ENCODE measurements at places on chromosomes 6 and 20.

DNA sequence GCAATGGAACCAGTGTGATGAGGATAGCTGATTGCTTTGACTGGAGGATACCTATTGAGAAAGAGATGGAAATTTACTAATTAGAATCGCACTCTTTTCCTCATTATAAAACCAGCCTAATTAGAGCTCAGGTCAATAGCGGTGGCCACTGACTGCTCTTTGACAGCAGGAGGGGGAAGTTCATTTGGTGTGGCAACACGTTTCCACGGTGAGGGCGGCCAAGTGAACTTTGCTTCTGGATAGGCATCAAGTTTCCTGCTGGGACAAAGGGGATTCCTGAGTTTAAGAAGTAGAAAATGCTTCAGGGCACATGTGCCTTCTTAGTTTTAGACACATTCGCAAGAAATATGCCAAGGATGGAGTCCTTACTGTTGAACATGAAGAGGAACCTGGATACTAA is 145.3 kb upstream of the NRN1 start:
- DNase-seq: no peak

GRCh38 chr6:169230946-169231789 is 22.5 kb downstream of the THBS2 start:
- no peak for DNase-seq

GRCh38 chr6:35445691-35446090 is 6.4 kb upstream of the FANCE start:
- DNase-seq: no peak

DNA sequence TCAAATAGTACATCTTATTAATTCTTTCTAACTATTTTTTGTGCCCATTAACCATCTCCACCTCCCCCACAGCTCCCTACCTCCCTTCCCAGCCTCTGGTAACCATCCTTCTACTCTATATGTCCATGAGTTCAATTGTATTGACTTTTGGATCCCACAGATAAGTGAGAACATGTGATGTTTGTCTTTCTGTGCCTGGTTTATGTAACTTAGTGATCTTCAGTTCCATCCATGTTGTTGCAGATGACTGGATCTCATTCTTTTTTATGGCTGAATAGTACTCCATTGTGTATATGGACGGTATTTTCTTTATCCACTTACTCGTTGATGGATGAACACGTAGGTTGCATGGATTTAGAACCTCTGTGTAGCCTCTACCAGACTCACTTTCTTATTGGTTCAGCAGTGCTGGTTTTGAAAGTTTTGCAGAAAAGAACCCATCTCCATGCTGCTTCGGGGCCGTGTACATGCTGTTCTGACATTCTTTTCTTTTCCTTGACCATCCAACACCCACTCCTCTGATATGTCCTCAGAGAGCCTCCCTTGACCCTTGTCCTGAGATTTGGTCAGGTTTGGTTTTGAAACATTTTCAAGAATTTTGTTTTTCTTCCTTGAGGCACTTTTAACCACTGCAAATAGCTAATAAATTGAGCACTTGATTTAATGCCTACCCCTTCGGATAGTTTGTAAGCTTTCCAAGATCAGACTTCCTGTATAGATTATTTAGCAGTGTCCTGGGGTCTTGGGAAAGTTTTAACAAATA is 231.2 kb upstream of the ZFP64 start:
- no peak for DNase-seq

DNA sequence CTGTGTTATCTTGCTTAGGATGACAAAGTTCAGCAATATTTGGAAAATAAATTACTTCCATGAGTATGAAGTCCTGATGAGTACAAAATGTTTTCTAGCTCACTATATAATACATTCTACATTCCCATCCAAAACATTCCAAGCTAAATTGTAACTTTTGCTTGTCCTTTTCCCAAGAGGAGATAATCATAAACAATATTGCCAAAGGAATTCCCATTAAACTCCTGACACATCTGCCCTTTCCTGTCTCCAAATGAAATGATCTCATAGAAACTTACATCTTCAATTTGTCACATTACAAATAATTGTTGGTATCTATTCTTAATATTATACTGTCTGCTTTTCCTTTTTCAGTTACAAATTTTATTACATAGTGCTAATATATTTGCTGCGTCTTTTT is 20.4 kb upstream of the SENP6 start:
- DNase-seq: no peak

DNA sequence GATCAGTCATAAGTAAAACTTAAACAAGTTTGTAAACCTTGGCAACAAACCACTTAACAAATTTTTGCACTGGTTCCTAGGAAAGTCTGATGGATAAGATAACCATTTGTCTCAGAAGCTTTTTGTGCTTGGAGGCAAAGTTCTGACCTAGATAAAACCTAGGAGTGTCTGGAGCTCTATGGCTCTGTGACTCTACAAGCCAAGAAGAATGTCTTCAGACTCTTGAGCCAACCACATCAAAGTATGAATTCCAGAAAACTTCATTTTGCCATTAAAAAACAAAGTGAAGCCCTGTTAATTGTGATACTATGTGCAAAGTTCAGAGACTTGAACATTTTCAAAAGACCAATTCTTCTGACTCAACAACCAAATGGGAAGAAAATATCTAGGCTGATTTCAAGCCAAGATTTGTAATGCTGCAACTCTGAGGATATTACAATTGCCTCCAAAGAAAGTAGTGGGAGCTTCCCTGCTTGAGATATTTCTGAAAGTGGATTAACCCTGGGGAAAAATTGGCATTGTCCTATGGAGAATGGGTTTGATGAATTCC is 158.1 kb upstream of the FOXQ1 start:
- DNase-seq: no peak

- DNase-seq: no peak
Observed at GRCh38 chr20:2800521-2801285, at the start of gene CPXM1. Gene CPXM1, minus strand, starts transcription at chr20:2800627. Its CDS starts 55 bp downstream, at chr20:2800572.

DNA sequence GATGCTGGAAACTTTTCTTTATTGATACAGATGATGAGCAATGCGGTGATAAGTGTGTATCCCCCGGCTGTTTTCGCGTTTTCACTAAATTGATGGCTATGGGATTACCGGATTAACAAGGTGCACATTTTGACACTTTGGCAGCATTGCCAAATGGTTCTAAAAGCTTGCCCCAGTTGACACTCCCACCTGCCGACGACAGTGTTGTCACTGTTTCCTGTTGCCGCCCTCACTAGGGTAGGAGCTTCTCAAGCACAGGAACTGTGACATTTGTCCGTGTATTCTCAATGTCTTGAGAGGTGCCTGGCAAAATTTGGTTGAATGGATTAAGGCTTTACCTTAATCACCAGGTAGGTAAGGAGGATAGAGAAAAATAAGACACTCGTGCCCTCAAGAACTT is 9.8 kb upstream of the MAPK13 start:
- no peak for DNase-seq

GRCh38 chr20:944148-944547 is 28.0 kb upstream of the ANGPT4 start:
- DNase-seq: no peak

Measured in NCI-H1436 treated with DMSO at 0.1 percent for 48 hours (cell line).